A549 (cell line): ENCODE measurements at places on chromosomes 1 and 21.

DNA sequence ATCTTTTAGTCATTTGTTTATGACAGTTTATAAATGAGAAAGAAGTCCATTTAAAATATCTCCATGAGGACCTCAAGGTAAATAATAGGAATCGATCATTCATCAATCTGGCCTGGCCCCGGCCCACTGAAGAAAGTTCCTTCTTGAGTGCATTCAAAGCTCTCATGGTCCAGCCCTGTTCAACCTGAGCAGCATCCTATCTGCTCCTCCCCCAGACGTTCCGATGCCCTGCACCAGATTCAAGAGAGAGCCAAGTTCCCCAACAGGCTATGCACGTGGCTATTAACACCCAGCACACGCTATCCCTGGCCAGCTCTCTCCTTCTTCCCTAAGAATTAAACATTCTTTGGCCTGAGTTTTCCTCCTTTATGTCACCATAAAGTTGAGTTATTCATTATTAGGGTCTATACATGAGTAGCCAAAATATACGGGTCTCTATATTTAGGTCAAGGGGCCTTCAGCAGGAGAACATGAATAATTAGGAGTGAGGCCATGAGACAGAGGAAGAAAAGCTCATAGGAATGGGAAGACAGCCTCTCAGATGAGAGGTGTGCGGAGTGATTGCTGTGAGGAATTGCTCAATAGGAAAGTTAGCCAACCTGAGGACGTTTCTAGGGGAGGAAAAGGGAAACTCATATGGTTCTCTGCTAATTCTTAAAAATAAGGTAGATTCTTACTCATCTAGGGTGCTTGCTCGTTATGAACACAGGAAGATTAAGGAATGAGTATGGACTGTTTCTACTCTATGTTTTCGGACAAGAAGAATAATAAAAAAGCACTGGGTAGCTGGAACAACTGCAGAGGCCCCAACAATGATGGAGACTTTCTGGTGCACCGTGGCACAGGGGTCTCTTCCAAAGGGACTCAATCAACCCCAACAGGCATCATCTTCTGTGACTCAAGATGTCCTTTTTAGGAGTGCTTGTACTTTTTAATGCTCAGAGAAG is 23.6 kb downstream of the RUNX1 start:
- DNase-seq, result no peak

GRCh38 chr1:15089258-15089992 is 64.1 kb upstream of the TMEM51 start:
- no peak for DNase-seq

- DNase-seq, result no peak
These were observed 45.2 kb downstream of the COQ8A start for GRCh38 chr1:226985239-226985838.

GRCh38 chr1:190172651-190173430 is 304.8 kb downstream of the BRINP3 start:
- no peak for DNase-seq

DNA sequence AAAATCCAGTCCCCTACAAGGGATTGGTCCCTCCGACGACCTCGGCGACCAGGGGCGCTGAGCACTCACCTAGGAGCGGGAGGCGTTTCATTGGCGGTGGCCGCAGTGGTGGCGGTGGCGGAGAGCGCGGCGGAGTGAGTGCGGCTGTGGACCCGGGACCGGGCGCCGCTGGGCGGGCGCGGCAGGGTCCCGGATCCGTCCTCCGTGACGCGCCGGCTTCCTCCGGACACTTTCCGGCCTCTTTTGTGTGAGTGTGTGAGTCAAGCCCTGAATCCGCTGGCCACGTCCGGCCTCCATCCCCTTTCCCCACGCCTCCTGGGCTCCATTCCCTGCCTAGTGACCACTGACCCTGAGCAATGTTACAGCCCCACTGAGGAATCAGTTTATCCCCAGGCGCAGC is at the start of gene ADGRL4:
Gene ADGRL4 (minus strand): TSS at position 167 of the 400 bp plus-strand sequence. CDS start 76 bp downstream, at position 91.
- no peak for DNase-seq

DNA sequence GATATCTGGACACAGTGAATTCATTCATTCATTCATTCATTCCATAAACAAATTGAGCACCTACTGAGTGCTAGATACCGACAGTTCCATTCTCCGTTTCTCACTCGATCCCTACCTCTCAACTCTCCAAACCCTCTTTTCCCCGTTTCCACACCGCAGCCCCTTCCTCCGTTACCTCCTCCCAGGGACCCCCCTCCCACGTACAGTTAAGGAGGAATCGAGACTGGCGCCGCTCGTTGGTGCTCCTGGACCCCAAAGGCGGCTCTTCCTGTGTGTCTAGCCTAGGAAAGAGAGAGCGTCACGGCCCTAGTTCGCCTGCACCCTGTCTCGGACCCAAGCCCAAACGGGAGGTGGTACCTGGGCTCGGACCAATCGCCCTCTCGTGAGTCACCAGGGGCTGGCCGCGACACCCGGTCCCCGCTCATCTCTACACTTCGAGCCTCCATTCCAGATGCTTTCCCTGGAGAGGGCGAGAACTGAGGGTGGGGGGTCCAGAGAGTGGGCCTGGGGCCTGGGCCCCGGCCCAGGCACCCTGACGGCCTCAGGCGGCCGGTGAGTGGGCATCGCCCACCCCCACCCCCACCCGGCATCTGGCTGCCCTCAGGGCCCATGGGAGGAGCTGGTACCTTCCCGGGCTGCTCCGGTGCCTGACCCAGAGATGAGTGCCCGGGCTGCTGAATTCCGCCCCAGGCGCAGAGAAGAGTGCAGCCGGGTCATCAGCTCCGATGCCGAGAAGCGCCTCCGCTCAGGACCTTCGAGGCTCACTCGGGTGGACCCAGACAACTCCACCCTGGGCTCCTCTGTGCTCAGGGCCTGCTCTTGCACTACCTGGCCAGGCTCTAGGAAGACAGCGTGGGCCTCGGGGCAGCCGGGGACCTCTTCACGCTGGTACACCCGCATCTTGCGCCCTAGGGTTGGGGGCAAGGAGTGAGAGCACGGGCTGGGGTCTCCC is 4.9 kb downstream of the ARHGEF19 start:
- DNase-seq, result no peak

DNA sequence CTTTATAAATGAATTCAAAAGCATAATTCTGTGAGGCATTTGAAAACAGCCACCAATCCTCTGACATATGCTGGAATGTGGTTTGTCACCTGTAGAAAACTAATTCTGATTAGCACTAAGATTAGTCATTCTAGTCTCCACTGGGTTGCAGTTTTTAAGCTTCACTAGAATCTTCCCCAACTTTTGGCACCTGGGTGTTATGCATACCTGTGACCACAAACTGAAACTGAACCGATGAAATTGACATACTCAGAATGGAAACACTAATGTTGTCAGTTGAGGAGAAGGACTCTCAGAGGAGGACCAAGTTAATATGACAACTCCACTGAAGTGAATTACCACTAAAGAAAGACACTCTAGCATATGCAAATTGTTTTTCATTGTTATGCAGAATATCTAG is 285.8 kb upstream of the NEGR1 start:
- no peak for DNase-seq

- no peak for DNase-seq
These were observed 55.9 kb downstream of the MACO1 start for GRCh38 chr1:25486602-25487001.

DNA sequence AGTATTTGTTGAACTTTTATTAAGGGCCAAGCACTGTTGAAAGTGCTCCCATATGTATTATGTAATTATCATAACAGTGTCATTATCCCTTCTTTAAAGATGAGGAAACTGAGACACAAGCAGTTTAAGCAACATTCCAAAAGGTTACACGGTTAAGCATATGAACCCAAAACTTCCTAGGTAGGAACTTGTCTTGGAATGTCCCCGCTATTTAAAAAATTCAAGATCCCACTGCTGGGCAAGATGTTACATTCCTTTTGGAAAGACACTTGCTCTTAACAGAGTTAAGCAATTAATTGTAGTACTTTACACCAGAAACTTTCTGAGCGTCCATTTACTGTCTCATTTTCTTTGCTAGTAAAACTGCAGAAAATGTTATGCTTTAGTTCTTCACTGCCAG is 15.6 kb downstream of the LMO4 start:
- no peak for DNase-seq

DNA sequence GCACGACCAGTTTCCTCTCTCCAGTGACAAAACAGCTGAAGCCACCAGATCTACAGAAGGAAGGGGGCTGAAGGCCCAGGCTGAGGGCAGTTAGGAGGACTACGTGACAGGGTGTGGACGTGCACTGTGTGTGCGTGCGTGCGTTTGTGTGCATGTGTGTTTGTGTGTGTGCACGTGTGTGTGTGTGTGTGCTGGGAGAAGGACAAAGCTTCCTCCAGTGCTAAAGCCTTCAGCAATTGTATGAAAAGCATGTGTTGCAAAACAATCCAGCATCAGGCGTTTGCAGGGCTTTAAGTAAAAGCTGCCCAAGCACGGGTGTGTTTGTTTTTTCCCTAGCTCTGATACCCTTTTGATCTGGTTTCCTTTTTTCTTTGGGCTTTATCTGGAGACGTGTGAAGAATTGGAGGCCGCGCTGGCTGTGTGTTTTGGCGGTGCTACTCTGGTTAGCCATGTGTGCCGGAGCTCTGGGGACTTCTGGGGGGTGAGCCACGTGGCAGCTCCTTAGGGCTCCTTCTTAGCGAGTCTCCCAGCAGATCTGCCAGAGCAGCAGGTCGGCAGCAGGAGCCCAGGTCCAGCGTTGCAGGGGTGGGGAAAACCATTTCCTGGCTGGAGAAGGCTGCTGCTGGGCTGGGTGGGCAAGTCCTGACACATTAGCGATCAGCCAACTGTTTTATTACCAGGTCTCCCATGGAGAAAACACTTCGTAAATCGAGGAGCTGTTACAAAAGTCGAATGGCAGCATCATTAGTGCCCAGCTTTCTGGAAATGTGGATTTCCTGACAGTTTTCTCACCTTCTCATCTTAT is 73.4 kb downstream of the UCK2 start:
- no peak for DNase-seq

DNA sequence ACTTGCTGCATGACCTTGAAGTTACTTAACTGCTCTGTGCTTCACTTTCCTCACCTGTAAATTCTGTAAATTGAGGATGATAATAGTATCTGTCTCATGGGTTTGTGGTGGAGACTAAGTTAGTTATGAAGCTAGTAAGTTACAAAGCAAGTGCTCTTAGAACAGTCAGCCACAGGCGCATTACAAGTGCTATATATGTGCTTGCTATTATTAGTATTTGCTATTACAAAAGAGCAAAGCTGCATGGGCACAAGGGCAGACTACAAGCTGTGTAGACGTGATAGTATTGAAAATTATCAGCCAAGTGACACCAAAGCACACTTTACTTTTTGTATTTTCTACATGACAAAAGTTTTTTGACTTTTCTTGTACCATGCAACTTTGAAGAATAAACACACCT is 150.9 kb upstream of the CTTNBP2NL start:
- no peak for DNase-seq

DNA sequence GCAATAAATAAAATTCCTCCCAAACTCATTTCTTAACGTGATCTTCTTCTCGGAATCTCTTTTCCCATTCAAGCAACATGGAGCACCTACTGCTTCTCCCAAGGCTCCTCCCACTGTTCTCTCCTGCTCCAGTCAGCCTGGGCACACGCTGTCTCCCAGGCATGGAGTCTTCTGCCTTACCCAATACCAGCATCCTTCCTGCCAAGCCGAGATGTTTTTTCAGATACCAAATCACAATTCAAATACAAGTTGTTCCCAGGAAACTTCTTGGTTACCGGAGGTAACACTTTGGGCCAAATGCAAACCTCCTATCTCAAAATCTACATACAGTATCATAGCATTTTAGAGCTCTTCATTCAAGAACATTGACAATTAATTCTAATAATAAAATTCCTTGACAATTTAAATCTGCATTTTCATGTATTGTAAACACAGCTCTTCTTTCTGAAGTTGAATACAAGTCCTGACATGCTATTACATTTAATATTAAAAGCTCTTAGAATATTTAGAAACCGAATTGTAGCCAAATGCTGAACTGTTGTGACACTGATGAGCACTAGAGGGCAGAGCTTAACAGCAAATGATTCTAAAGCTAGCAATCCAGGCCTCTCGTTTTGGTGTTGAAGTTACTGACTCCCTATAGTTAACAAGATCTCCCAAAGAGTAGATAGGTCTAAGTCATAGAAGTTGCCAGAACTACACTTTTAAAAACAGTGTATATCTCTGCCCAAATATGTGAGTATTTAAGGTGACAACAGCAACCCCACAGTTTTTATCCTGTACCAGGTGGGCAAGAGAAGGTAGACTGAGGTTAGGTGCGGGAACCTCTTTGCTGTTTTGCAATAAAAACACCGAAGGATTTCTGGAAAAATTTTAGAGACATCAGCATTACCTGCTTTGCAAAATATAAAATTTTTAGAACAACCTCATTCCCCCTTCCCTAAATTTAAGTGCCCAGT is 52.3 kb downstream of the BCAR3 start:
- DNase-seq, result peak; percentile 70

DNA sequence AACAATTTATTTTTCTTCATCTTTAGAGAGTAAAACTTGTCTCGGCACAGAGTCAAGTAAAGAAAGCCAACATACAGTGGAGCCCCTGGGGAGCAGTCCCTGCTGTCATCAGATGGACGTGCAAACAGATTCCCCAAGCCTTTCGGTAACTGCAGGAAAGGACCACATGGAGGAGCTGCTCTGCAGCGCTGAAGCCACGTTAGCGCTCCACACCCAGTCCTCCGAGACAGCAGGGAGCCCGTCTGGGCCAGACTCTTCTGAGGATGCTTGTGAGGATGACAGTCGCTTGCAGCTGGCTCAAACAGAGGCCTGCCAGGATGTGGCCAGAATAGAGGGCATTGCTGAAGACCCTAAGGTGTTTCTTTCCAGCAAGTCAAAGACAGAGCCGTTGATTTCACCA is 77.1 kb upstream of the SCCPDH start:
- DNase-seq, result no peak

- DNase-seq, result no peak
These were observed 553.8 kb upstream of the CAMK1G start for GRCh38 chr1:209029737-209030136.

DNA sequence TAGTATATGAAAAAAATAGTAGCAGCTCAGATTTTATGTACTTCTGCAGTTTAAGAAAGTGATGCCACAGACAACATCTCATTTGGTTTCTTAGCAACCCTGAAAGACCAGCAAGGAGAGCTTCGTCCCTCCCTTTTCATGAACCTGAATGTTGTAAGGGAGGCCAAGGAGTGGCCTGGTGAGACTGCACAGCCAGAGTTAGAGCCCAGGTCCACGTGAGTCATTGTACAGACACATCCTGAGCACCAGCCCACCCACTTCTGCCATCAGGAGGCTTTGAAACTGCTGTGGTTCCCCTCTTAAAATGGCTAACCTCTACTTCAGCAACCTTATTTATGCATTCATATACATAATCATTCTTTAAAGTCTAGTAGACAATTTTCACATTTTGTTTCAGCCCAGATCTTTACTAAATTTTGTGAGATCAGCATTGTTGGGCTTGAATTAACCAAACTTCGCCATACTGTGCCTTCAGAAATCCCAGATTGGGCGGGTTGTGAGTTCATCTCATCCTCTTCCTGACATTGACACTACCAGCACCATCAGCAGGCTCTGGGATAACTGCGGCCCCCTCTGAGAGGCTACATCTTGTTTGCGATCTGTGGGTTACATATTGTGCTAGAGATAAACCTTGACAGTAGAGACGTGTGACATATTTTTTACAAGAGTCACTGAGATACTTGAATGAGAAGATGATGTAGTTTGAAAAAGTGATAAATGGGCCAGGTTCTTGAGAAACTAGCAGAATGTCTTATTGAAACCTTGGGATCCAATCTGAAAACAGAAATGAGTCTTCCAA is 106.7 kb downstream of the CAMTA1 start:
- DNase-seq, result no peak

- DNase-seq, result no peak
These were observed 27.1 kb downstream of the CFAP57 start for GRCh38 chr1:43199093-43199726.
